ENCODE measurements at places on chromosomes 16 and 17. TPM values are rescaled to one million over a fixed set of nuclear protein-coding genes. Genes with fewer than 3 reads are reported as not detected.
A peak's percentile ranks its signal among the peaks of the same experiment; 100 is the strongest.

DNA sequence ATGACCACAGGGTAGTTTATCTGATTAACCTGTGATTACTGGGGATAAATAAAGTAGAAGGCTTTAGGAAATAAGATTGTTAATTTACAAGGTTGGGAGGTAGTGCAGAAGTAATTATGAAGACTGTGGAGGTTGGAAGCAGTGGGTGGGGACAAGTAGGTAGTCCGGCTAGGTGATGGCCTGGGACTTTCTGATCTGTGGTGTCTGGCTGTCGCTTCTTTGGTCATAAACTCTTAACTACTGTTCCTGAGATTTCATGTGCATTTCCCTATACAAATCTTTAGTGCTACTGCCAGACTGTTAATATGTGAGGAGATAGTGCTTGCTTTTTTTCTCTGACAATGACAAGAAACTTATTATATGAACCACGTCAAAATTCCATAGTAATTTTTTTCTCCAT, 19.5 kb upstream of the HNF1B start:
- no peaks in the 10 kb centered on the region for H3K27me3 ChIP-seq
- no peak for DNase-seq
- peaks cover 6% of the 10 kb centered on the region for H3K4me1 ChIP-seq
- H3K27ac ChIP-seq: no peak overlapping the region
- H3K4me3 ChIP-seq: no peak overlapping the region

- H3K4me3 ChIP-seq: no peak overlapping the region
- peaks cover 2% of the 10 kb centered on the region for H3K36me3 ChIP-seq
- peaks cover 64% of the 10 kb centered on the region for H3K4me1 ChIP-seq
These were observed 25.2 kb upstream of the GSE1 start for GRCh38 chr16:85587762-85588556.

ALOX15B gene
- total RNA-seq: not detected

DNA sequence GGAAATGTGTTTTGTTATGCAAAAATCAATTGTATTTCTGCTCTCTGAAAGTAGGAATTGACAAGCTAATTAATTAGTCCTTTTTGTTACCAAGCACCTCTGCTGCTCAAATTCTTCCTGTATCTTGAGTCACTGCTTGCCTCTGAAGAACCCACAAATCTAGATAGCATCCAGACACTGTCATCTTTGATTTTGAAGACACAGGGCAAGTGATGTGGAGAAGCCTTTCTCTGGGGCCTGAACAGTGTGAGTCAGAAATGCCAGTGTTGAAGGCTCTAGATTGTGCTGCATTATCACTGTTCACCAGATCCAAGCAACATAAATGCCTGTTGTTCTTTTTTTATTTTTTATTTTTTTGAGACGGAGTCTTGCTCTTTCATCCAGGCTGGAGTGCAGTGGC, 10.9 kb upstream of the ST6GALNAC1 start:
- no peak for DNase-seq
- no peak overlapping the region for H3K4me3 ChIP-seq
- H3K27me3 ChIP-seq: peaks cover 16% of the 10 kb centered on the region
- no peak overlapping the region for H3K27ac ChIP-seq

CASKIN1 gene
- total RNA-seq: 2.4 TPM

- H3K27ac ChIP-seq: no peak overlapping the region
- H3K4me3 ChIP-seq: no peak overlapping the region
- no peaks in the 10 kb centered on the region for H3K36me3 ChIP-seq
- DNase-seq: no peak
- H3K27me3 ChIP-seq: no peaks in the 10 kb centered on the region
These were observed 221.3 kb downstream of the SNX29 start for GRCh38 chr16:12197812-12198211.

- no peak overlapping the region for H3K4me3 ChIP-seq
- no peak for DNase-seq
- no peak overlapping the region for H3K27ac ChIP-seq
- no peaks in the 10 kb centered on the region for H3K36me3 ChIP-seq
These were observed 14.9 kb downstream of the SOX9 start for GRCh38 chr17:72135546-72136325.

DNA sequence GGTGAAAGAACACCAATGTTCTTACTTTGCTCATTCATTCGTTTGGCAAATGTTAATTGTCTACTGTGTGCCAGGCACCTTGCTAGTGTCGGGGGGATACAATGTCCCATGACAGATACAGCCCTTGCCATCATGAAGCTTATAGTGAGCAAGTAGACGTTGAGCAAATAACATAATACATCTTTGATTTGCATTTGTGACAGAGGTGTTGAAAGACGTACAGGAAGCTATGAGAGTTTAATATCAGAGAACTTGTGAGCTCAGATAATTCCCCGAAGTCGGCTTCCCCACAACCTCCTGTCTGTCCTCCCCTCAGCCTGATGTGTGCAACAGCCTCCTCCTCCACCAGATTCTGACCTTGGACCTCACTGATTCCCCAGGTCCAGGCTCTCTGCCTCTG, 138.0 kb upstream of the SDK2 start:
- H3K27ac ChIP-seq: no peak overlapping the region
- H3K27me3 ChIP-seq: peaks cover 16% of the 10 kb centered on the region
- no peak overlapping the region for H3K4me3 ChIP-seq
- no peaks in the 10 kb centered on the region for H3K36me3 ChIP-seq
- no peak for DNase-seq

NPIPB8 gene
- total RNA-seq: not detected

DNA sequence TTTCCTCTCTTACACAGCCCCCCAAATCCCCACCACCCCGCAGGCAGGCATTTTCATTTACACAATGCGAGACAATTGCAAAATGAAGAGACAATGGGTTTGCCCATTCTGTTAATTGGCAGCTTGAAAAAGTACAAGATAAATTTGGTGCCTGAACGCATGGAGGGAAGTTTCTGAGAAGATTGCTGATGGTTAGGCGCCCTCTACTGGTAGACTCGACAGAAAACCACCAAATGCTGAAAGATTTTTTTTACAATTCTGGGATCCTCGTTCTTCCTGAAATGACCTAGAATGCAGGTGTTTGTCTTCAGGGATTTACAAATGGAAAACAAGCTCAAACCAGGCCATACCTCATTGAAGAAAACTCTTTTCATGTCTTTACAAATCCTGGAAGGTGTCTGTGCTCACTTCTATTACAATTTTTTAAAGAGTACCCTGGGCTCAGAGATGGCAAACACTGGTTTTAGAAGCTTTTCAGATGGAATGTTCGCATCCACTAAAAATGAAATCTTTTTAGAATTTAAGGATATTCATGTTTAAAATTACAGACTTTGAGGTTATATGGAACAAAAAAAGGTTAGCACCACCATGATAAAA, 338.5 kb downstream of the PMP22 start:
- no peak overlapping the region for H3K27ac ChIP-seq
- H3K27me3 ChIP-seq: no peaks in the 10 kb centered on the region

DNA sequence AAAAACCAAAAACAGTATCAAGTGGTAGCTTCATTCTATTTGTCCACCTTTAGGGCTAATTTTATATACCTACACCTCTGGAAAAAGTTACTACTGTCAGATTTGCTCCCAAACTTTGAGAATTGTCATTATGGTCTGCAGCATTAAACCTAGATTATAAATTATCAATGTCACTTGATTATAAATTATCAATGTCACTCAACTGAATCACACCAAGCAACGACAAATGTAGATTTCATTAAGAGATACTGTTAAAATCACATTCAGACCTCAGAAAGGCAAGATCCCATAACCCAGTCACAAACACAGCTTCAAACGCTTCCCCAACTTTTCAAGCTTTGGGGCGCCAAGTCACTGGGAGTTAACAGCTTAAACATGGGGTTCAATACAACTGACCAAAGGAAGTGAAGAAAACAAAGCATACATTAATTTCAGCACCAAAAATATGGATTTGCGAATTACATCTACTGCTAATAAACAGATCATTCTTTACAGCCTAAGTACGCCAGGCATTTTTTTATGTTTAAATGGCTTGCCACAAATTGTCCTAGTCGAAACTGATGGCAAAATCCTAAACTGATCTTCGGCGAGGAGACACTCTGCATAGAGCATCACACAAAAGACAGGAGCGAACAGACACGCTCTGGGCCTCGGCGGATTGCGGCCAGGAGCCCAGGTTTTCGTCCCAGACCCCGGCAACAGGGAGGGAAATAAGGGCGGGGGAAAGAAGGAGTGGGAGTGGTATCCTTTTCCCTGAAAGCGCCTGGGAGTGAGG, 981 bp downstream of the GLG1 start:
- no peaks in the 10 kb centered on the region for H3K27me3 ChIP-seq
- no peaks in the 10 kb centered on the region for H3K36me3 ChIP-seq
- DNase-seq: no peak
- H3K4me3 ChIP-seq: peak overlapping the region; percentile 95
- H3K4me1 ChIP-seq: peaks cover 48% of the 10 kb centered on the region

MRPL12 gene
- 51.1 TPM for total RNA-seq

DNA sequence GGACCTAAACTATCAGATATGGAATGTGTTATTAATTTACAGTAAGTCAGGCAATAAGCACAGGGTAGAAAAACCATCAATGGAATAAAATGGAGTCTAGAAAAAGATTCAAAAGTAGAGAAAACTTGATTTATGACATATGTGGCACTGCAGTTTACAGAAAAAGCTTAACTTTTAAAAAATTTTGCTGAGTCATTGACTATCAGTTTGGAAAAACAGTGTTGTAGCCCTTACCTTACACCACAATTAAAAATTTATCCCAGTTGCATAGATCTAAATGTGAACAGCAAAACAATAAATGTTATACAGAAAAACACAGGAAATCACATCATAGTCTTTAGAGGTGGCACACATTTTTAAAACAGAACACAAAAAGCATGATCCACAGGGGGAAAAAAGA, 108.5 kb downstream of the USP22 start:
- peak overlapping the region; percentile 89 for H3K27ac ChIP-seq
- H3K27me3 ChIP-seq: no peaks in the 10 kb centered on the region
- no peak overlapping the region for H3K4me3 ChIP-seq

DNA sequence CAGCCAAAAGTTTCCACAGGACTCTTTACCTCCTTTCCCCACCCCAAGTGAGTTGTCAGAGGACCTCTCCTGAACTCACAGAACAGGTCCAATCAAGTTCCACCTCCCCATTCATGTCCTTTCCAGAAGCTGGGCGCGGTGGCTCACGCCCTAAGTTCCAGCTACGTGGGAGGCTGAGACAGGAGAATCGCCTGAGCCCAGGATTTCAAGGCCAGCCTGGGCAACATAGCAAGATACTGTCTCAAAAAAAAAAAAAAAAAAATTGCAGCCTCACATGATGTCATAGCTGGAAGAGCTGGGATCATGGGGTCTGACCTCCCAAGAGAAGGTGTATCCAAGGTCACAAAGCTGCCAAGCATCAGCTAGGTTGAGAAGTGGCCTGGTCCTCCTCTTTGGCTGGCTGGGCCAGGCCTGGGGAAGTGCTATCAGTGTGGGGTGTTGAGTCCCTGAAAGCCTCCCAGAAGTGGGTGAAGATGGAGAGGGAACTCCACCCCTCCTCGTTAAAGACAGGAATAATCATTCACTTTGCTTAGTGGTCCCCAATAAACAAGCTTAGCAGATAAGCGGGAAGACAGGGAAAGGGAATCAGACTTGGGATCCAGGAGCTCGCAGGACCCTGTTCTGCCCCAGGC, 5.5 kb upstream of the MNT start:
- H3K27ac ChIP-seq: peak overlapping the region; percentile 96
- DNase-seq: no peak
- H3K4me1 ChIP-seq: peaks cover 59% of the 10 kb centered on the region
- H3K27me3 ChIP-seq: no peaks in the 10 kb centered on the region

Data from osteocyte (in vitro differentiated cells).